ENCODE measurements at places on chromosomes 4 and X.

- no peak for DNase-seq
Measured at GRCh38 chrX:119755981-119756533, 2.3 kb upstream of the SOWAHD start.

- no peak for DNase-seq
Measured at GRCh38 chr4:85598936-85599335, 124.0 kb downstream of the ARHGAP24 start.

DNA sequence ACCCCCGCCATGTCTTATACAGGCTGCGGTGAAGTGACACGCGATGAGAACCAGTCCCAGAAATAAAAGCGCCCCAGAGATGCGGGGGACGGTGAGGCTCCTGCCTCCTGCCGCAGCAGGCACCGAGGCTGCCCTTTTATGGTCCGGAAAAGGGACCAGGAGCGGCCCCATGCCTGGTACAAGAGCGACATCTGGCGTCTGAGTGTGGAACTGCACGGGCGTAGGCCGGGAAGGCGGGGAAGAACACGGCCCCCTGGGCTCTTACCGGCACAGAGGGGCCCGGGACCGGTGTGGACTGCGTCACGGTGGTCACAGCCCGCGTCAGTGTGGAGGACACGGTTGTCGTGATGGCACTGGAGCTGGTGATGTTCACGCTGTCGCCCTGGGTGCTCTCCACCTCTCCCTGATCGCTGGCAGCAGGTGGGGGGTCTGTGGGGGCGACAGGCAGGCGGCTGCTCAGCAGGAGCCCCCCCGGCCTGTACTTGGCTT lies 8.9 kb upstream of the RENBP start:
- DNase-seq: peak; percentile 65

- DNase-seq: no peak
Measured at GRCh38 chr4:143616771-143617170, 83.7 kb downstream of the FREM3 start.

DNA sequence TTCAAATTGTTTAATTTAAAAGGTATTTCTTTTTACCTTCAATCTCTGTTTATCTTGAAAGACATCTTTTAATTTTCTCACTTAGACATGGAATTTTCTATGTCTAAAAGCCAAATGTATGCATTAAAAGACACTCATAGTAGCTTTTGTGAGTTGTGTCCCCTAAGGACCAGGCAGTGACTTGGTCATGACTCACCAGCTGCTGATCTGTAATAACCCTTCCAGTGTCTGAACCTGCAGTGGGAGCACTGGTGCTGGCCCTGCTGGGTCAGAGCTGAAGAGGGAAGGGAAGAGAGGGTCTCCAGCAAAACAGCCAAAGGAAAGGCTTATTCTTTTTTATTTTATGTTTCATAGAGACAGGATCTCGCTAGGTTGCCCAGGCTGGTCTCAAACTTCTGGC lies 31.1 kb upstream of the SH3D19 start:
- DNase-seq: no peak

DNA sequence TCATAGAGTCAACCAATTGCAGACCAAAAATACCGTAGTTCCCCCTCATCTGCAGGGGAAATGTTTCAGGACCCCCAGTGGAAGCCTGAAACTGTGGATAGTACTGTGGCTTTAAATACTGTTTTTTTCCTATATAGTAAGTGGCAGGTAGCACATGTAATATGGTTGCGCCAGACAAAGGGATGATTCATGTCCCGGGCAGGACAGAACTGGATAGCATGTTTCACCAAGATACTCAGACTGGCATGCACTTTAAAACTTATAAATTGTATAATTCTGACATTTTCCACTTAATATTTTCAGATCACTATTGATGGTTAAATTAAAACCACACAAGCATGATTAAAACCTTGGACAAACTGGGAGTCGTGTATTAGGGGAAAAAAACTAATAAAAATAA lies 276.3 kb upstream of the AGA start:
- no peak for DNase-seq

- DNase-seq: no peak
Measured at GRCh38 chr4:168119890-168120289, 27.6 kb downstream of the ANXA10 start.

DNA sequence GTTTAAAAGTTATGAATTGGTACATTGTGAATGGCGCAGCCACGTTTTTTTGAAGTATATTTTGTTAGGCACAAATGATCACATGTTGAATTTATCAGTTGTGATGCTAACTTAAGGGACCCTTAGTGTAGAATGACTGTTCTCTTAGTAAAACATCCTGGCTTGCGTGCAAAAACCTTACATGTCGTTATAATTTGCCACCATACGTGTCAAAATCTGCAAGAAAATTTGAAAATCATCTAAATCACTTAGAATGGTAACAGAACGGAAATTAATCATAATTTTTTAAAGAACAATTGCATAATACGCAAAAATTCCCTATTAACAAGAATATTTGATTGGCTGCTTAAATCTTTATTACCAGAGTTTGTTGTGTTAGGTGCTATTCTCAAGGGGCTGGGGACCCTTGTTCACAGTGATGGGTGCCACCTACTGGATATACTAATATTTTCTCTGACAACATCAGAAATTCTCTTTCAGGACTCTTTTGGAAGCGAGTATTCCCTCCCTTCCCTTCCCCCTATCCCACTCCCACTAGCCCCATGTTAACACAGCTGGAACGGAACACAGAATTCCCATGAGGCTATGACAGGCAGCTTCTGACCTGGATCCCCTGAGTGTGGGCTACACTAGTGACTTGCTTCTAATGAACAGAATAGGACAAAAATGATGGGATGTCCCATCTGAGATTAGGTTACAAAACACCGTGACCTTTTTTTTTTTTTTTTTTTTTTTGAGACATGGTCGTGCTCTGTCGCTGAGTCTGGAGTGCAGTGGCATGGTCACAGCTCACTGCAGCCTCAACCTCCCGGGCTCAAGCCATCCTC lies 71.8 kb downstream of the SUPT20HL2 start:
- no peak for DNase-seq

GRCh38 chr4:121873604-121874003 lies 3.3 kb upstream of the BBS7 start:
- no peak for DNase-seq

- DNase-seq: no peak
Measured at GRCh38 chr4:78291277-78291676, 234.2 kb downstream of the FRAS1 start.

DNA sequence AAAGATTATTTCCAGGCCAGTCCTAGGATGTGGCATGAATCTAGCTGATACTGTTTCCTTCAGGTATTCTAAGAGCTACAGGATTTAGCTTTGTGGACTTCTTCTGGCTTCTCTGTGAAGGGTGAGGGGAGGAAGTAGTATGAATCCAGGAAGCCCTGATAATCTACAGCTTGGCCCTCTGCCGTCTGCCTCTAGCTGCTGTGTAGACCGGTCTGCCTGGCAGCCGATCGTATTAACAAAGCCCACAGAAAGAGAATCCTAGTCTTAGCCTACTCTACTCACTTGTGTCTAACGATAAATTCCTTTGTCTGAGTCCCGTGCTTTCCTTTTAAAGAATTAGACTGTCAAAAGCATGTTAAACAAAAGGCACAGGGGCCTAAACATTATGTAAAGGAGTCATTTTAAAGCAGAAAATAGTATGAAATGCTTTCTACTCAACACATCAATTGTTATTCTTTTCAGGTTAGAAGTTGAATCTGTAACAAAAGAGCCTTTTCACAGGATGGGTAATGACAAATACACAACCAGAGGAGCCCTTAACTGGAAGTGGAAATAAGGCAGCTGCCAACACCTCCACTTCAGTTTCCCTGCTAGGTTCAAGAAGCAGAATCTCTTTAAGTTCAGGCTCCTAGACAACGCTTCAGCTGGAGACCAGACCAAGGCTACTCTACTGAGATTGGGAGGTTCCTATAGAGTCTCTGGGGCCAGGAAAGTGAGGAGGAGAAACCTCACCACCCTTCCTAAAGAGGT lies 48.9 kb upstream of the UCP1 start:
- DNase-seq: no peak

GRCh38 chr4:55866290-55866907 lies 13.0 kb downstream of the EXOC1 start:
- no peak for DNase-seq

DNA sequence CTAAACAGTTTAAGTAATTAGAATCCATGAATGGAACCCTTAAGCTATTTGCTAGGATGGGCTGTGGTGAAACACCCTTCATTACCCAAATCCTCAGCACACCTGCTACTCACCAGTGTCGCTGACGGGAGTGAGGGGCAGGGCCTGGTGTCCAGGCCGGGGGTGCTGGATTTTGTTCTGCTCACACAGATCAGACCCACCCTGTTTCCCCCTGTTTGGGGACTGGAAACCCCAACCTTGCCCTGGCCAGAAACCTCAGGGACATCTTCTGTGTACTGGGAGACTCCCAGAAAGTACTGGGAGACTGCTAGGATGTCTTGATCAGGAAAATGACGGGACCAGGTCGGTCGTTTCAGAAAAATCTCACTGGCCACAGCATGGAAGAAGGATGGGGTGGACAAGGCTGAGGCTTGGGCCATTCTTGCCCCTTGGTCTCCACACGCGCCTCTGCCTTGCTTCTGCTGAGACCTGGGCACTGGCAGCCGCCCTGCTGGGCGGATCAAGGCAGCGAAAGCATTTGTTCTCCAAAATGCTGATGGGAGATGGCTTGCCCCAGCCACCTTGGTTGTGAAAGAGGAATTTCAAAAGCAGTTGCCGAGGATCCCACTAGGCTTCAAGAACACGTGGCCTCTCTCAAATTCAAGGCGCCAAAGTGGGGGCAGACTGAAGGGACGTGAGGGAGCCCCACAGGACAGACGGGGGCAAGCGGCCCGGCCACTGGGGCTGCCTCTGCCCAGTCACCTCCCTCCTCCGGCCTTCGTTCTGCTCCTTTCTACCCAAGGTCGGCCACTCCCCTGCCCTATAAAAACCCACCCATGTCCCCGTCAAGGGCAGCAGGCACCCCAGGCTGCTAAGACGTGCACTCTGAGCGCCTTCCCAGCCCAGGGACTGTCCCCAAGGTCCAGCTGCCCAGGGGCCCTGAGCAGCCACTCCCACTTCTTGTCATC lies 23.5 kb upstream of the PDE6B start:
- DNase-seq: no peak

- DNase-seq: no peak
Measured at GRCh38 chrX:100477467-100477866, 67.4 kb upstream of the PCDH19 start.

All from DMS 273 treated with DMSO at 0.1 percent for 48 hours (cell line).